NCI-H69 (cell line): ENCODE measurements at places on chromosomes 2 and 18.

GRCh38 chr2:31347319-31347718, 67.2 kb downstream of the XDH start:
- no peak for DNase-seq

DNA sequence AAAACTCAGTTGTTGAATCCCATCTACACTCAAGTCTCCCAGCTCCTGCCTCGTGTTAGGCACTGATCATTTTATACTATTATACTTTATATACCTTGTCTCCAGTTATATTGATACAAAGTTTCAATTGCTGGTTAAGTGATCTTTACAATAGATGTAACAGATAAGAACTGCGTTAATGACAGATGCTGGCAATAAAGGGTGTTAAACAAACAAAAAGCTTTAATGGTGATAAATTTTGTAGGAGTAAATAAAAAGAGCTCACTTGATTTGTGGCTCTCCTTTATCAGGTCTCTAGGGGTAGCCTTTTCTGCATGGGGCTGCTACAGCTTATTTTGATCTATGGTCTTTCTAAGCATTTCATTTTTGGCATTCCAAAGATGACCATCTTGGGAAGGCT, 106.9 kb upstream of the GAREM1 start:
- peak; percentile 78 for DNase-seq

- no peak for DNase-seq
These were observed 787 bp upstream of the ADGRF3 start for GRCh38 chr2:26347286-26347865.

- DNase-seq = no peak
These were observed 62.1 kb downstream of the COBLL1 start for GRCh38 chr2:164779383-164780057.

DNA sequence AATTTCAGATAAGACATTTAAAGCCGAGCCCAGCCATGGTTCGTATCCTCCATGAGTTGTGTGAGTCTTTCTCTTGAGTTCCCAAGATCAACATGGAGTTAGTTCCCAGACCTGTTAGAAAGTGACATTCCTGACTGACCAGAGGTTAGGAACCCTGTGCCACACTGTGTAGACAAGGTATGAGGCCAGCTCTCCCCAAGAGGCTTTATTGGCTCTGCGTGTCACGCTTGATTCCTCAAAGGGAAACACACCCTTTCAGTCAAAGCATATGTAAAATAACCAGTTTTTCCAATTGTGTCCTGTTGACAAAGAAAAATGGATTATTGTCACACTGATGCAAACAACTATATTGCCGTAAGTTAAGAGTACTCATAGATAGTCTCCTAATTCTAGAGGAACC, 1.2 kb downstream of the SULT1C3 start:
- DNase-seq = no peak

- no peak for DNase-seq
These were observed 5.0 kb downstream of the BIN1 start for GRCh38 chr2:127101756-127102477.

- no peak for DNase-seq
These were observed 36.8 kb upstream of the EML4 start for GRCh38 chr2:42132191-42132965.

GRCh38 chr18:51236225-51236624, 38.7 kb upstream of the MEX3C start:
- DNase-seq = no peak

DNA sequence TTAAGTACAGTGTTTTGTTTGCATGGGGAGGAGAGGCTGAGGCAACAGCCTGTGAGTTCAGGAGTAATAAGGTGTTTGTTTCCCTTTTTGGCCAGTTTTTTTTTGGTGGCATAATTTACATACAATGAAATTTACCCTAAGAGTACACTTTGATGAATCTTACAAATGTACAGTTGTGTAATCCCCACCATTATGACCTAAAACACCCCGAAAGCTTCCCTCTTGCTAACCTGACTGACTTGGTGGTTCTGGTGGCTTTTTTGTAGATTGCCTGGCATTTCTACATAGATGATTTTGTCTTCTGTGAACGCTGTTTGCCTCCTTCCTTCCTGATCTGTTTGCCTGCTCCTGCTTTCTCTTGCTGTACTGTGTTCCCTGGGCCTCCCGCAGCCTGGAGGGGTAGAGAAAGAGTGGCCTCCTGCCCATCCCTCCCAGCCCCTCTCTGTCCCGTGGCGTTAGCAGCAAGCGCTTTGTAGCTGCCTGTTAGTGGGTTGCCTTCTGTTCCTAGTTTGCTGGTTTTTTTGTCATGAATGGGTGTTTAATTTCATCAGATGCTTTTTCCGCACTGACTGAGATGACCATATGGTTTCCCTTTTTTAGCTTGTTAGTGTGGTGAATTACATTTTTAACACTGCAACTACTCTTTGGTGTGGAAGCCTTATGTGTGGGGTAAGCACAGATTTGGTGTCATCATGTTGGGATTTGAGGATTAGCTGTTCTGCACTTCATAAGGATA, 32.1 kb downstream of the ASAP2 start:
- peak; percentile 51 for DNase-seq

GRCh38 chr2:38945372-38945771, 55.7 kb downstream of the ARHGEF33 start:
- no peak for DNase-seq

DNA sequence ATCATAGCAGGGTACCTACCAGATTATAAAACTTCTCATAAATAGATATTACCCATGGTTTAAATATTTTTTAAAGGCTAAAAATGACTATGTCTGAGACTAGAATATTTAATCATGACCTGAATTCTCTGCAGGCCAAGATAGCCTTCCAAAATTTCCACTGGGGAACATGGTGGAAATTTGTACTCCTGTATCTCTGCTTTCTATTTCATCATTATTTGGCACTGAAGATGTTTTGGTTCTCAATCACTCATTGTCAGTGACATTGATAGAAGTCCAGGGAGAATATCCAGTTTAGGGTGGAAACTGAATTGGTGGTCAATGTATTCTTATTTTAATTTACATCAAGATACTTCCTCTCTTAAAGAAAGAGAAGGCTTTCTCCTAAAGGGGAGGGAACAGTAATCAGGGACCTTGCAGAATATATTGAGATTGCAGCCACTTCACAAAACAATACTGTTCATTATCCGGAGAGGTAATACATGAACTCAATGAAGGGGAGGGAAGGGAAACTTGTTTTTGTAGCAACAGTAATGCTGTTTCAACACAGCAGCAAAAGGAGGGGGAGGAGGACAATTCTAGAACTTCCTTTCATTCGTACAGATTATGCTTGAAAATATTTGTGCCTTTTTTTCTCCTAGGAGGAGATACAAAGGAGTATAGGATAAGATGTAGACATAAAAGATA, 34.1 kb downstream of the EEF1B2 start:
- DNase-seq = no peak

GRCh38 chr2:203714112-203714511, 7.7 kb downstream of the CD28 start:
- DNase-seq = no peak

DNA sequence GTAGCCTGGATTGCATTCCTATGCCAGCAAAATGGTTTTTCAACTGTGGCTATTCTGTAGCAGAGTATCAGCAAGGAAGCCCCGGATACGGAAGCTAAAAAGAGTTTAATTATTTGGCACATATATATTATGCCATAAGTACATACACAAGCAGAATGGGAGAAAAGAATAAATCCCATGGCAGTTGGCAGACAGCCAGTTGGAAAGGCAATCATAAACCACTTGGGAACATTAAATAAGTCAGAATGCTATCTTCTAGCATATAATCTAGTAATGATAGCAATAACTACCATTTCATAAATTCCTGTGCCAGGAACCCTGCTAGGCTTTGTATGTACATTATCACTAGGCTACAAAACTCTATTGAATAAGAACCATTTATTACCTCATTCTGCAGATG, 26.0 kb downstream of the GALNT5 start:
- DNase-seq = peak; percentile 52

DNA sequence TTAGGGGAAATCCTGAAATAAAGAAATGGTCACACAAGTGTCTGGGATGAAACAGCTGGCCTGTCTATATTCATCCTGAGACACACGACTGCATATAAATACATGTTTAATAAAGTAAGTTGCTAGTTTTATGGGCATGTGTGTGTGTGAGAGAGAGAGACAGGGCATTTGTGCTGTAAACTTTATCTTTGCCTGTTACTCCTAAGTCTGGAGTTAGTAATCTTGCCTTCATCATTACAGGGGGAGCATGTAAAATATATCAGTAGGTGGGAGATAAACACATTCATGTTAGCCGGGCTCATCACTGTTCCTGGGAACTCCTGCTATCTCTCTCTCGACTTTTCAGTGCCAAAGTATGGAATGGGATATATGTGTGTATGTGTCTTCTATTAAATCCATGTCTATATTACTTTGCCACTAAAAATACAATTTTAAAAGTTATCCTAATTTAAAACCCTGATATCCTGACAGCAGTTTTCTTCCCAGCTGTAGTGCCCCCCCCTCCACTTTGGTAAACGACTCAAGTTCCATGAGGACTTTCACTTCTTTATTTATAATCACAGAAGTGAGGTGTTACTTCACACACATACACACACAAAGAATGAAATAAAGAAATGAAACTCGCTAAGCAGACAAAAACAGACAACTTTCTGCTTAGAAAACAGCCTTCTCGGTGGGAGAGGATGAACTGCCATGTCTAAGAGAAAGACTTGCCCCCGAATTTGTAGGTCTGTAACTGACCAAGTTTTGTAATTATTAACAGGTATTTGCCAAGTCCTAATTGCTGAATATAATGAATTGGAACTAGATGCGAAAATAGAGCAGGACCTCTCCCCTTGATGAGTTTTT, 947 bp downstream of the ZEB2 start:
- DNase-seq = no peak

DNA sequence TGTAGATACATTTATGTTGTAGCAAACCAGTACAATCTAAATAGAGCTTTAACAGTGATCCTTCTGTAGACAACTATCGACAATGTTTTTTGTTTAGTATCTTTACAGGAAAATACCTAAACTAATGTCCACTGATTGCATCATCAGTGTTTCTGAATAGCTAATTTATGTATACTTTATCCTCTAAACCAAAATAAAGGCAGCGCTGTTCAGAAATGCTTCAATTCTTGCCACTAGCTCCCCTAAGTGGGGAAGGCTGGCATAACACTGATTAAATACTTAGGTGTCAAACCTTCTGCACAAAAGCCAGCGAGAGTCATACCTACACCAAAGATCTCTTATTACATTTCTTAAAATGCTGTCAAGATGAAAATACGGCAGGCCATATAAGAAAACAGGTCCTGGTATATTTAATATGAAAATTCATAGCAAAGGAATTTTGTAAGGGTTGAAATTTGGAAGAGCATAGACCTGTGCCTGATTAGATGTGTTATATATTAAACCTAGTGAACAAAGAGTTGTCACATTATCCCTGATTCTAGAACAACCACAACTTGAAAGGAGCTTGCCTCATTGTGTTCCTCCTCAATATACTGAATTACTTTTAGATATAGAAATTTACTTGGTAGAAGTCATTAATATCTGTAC, 1693.4 kb upstream of the SLC39A10 start:
- DNase-seq = peak; percentile 70

- no peak for DNase-seq
These were observed 335.1 kb downstream of the CYRIA start for GRCh38 chr2:16330571-16330970.

GRCh38 chr2:196927376-196928225, 1.1 kb upstream of the PGAP1 start:
- DNase-seq = peak; percentile 75
